ENCODE measurements at places on chromosomes 5 and 9. TPM values are rescaled to one million over a fixed set of nuclear protein-coding genes. Genes with fewer than 3 reads are reported as not detected.

Gene MATR3
- 306 TPM for total RNA-seq

Gene DOCK2
- 0.86 TPM for total RNA-seq

Gene IL5
- not detected for total RNA-seq

Gene GMCL2
- not detected for total RNA-seq

Gene MYORG
- 3.6 TPM for total RNA-seq
